Hypothalamus (tissue), 51 donors: ENCODE measurements at places on chromosomes 13 and 19.

DNA sequence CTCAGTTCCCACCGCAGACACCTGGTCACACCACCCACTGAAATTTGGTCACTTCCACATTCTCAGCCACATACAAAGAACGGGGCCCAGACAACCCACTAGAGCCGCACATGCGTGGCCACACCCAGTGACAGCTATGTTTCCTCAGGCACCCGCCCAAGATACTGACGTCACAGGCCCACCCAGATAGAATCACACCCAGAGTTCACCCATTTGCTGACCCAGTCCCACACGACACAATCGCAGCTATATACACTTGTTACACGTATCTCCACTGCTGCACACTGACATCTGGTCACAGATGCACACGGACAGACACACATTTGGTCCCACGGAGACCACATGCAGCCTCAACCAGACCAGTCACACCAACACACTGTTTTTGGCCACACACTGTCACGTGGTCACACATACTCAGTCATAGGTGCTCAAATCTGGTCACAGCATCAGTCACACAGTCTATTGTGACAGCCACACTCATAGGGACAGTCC lies 2.9 kb downstream of the NUMBL start:
- no peak for DNase-seq

- no peak for DNase-seq
These were observed 84.7 kb upstream of the GPR183 start for GRCh38 chr13:99391781-99392469.

DNA sequence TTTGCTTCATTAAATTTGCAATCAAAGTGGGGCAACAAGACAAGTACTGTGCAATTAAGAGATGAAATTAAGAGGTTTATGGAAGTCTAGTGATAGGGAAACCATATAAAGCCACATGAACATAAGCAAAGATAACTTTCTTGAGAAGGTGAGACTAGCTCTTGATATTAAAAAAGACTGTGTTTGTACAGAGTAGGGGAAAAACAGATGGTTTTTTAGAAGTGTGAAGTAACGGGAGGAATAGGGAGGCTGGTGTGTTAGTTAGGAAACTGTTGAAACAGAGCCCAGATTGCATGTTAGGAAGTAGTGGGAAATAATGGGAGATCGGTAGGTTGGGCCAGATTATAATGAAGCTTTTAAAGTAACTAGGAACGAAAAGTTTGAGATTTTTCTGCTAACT lies 149.8 kb upstream of the FREM2 start:
- no peak for DNase-seq

DNA sequence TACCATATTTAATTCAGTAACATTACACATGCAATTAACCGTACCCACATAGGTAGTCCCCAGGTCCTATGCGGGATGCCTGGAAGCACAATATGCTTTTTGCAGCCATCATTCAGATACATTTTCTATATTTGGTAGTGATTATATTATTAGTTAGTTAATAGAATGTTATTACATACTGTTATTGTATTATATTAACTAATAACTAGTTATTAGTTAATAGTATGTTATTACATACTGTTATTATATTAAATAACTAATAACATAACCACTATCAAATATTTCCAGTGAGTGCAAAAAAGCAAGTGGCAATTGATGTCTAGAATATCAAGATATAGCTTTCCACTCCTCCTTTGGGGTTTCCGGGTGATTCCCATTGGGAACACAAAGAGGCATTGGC lies 45.5 kb upstream of the CYP2A7 start:
- no peak for DNase-seq

GRCh38 chr13:103315711-103316110 lies 249.5 kb upstream of the SLC10A2 start:
- DNase-seq: no peak

- DNase-seq: no peak
These were observed 9.2 kb downstream of the ADGRE2 start for GRCh38 chr19:14769201-14769600.

GRCh38 chr13:112846411-112847115 lies 122.5 kb upstream of the MCF2L start:
- DNase-seq: no peak
